Hematopoietic multipotent progenitor cell treated with erythropoietin and hydrocortisone succinate and interleukin-3 and kit ligand, for 6 days (in vitro differentiated cells): ENCODE measurements at places on chromosomes 6 and 20.

DNA sequence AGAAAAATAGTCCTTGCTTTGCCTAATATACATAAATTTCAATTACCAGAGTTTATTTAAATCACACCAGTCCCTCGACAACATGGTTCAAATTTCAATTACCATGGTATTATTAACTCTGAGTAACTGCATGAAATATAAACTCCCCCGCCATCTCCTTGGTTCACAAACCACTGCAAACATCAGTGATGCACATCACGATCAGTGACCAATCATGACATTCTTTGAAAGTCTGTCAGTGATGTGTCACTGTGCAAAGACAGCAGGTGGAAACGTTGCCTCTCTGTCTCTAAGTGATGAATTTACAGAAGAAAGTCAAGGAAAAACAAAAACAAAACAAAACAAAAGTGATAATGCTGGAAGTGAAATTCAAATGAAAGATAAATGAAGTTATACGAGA is 86.7 kb downstream of the TASP1 start:
- DNase-seq: no peak

DNA sequence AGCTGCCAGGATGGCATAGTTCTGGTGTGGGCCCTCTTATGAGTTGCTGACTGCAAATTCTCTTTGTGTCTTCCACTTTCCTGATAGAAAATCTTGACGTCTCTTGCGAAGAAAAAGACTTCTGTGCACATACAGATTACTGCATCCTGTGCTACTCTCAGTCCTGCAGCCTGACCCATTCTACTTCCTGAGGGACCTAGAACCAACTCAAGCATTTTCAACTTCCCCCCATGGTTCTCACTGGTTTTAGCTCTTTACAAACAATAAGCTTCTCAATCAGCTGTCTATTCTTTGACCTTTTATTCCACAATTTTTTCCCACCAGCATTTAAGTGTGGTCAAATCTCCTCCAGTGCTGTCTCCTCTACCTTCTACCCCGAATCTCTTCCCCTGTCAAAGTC is 13.4 kb upstream of the KLHL32 start:
- DNase-seq: no peak

GRCh38 chr6:70956451-70957283 is at the start of gene B3GAT2:
Gene B3GAT2 (minus strand): TSS chr6:70957060. CDS start chr6:70956429, 631 bp downstream.
- DNase-seq: peak; percentile 4

DNA sequence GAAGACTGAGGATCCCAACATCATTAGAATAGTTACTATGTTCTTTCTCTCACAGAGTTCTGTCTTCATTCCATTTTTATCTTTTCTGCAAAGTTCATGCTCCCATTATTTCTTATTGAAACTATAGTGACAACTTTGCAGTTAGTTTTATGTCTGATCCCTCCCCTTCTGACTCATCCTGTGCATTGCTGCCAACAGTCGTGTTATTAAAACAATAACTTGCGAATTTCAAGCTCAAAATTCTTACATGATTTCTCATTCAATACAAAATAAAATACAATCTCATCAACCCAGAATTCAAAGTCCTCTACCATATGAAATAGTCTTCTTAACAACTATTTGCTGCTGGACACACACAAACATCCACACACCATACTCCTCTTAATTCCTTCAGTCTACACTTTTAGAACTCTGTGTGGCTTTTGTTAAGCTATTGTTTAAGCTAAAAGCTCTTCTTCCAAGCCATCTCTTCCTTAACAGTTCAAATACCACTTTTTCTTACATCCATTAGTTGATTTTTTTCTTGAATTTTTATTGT is 261.4 kb upstream of the IRAK1BP1 start:
- no peak for DNase-seq

DNA sequence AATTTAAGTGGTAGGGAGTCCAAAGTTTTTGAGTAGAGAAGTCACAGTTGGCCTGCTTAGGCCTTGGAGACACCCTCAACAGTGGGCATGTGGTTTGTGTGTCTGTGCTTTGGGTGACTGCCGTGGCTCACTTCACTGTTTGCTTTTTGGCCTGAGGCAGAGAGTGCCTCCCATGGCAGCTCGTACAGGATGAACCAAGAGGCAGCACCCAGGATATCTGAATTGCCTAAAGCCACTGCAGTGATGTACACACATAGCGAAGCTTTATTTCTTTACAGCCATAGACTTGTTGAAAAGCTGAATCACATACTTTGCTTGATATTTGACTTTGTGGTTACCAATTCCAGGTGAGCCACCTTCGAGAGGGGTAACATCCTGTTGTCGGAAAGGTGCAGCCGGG is 21.6 kb downstream of the RREB1 start:
- no peak for DNase-seq

- no peak for DNase-seq
These were observed 158.7 kb upstream of the SLC22A16 start for GRCh38 chr6:110635096-110635495.

- no peak for DNase-seq
These were observed 2.9 kb upstream of the PPDPF start for GRCh38 chr20:63517376-63518309.

DNA sequence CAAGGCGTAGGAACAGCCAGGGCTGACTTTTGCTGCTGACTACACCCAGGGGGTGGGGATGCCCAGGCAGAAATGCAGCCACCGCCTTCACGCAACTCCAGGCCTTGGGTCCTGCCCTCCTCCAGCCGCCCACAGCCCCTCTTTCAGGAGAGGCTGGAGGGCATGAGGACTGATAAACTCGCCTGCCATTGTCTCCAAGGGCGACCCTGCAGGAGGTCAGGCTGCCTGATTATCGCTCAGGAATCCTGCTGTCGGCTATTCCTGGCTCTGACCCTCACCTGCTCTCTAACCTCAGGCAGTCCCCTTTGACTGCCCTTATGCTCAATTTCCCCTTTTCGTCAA is 62.0 kb upstream of the HDDC2 start:
- no peak for DNase-seq

DNA sequence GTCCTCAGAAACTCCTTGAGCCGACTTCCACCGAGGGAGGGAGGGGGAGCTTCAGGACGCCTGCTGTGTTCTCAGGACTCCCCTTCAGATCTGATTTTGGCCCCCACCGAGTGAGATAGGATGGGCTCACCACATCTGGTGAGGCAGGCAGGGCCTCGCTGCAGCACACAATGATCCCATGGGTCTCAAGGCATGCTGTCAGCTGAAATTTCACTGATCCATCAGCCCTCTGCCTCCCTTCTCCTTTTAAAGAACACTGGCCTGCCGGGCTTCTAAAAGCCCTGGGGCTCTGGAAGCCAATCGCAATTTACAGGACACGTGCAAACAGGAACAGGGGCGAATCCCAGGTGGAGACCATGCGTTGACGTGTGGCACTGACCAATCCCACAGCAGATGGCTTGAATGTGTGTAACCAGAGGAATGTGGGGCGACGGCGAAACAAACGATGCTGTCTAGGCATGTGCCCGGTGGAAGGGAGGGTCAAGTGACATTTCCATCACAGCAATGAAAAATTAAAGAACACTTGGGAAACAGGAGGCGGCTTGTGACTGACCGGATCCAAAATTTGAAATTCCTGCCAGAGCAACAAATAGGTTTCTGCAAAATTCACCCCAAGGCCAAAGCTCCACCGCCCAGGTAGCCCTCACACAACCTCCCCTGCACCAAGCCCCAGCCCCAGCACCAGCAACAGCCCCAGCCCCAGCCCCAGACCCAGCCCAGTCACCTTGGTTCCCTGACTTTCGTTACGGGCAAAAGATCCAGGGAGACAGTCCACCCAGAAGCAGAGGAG is 167.1 kb upstream of the ZNF337 start:
- no peak for DNase-seq

DNA sequence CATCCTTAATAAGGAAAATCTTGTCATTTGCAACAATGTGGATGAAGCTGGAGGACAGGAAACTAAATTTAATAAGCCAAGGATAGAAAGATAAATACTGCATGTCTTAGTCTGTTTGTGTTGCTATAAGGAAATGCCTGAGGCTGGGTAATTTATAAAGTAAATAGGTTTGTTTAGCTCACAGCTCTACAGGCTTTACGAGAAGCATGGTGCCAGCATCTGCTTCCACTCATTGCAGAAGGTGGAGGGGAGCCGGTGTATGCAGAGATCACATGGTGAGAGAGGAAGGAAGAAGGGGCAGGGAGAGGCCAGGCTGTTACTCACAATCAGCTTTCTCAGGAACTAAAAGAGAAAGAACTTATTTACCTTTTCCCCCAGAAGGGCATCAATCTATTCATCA is 118.9 kb upstream of the SMLR1 start:
- DNase-seq: no peak

DNA sequence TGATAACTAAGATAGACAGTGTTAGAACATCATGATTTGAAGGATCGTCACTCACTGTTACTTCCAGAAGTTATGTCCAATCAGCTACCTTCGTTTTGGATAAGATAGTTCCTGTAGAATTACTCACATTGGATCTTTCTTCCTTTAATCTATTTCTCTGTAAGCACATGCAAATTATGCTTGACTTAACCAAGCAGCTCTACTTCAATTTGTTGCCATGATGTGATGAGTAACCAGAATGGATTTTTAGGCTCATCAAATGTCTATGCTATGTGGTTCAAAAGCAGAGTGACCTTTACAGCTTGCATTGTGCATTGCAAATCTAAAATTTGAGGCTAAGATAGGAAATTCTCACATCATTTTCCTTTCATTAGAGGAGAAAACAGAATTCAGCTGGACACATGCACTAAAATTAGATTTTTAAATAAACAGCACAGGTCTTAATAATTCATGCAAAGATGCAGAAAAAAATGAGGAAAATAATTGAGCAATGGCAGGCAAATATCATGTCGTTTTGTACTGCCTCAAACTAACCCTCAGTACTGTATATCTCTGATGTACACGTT is 76.7 kb upstream of the ZFP64 start:
- no peak for DNase-seq

- no peak for DNase-seq
These were observed 125.3 kb upstream of the FOXO3 start for GRCh38 chr6:108435391-108435790.

GRCh38 chr6:33877982-33878535 is 74.3 kb upstream of the MLN start:
- DNase-seq: no peak

GRCh38 chr20:23995905-23996666 is 7.5 kb upstream of the GGTLC1 start:
- DNase-seq: peak; percentile 80

GRCh38 chr6:43747784-43748183 is 22.2 kb upstream of the VEGFA start:
- no peak for DNase-seq
